Cardiac fibroblast (primary cell): ENCODE measurements at places on chromosomes 7 and 10.

DNA sequence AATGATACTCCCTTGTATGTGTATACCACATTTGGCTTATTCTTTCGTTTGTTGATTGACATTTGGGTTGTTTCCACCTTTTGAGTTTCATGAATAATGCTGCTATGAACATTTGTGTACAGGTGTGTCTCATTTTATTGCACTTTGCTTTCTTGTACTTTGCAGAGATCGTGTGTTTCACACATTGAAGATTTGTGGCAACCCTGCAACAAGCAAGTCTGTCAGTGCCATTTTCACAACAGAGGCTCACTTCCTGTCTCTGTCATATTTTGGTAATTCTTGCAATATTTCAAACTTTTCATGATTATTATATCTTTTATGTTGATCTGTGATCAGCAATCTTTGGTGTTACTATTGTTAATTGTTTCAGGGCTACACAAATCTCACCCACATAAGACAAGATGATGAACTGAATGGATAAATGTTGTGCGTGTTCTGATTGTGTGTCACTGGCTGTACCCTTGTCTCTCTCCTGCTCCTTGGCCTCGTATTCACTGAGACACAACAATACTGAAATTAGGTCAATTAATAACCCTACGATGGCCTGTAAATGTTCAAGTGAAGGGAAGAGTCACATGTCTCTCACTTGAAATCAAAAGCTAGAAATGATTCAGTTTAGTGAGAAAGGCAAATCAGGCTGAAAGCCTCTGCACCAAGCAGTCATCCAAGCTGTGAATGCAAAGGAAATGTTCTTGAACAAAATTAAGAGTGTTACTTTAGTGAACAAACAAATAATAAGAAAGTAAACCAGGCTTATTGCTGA, 133.6 kb upstream of the JCAD start:
- DNase-seq: no peak

DNA sequence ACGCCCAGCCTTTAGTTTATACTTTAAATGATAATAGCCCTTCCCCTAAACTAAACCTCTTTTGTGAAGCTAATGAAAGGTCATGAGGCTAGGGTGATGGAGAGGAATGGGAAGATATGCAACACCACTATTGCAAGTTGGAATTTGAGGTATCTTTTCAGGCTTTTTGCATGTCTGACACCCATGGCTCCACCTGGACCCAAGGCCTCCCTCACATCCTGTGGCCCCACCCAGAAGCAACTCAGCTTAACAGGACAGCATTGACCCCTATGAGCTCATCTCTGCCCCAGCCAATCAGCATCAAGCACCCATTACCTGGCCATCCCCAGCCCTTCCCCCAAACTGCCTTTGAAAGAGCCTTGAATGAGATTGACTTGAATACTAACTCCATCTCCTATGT, 674.2 kb upstream of the NRP1 start:
- DNase-seq: no peak

DNA sequence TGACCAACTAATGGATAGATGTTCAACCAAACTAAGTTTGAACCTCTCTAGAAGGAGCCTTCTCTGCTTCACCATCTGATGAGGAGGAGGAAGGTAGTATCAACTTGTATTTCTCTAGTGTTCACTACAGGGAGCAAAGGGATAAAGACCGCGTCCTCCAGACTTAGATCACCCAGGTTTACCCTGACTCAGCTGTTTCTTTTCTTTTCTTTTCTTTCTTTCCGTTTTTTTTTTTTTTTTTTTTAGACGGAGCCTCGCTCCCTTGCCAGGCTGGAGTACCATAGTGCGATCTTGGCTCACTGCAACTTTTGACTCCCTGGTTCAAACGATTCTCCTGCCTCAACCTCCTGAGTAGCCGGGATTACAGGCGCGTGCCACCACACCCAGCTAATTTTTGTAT, 59.8 kb downstream of the C10orf105 start:
- no peak for DNase-seq

- DNase-seq: no peak
These were observed 12.2 kb upstream of the JMJD1C start for GRCh38 chr10:63477927-63478326.

GRCh38 chr7:104152468-104152867, 55.3 kb downstream of the ORC5 start:
- DNase-seq: no peak
